H1 (cell line): ENCODE measurements at places on chromosomes 2 and 18. TPM values are rescaled to one million over a fixed set of nuclear protein-coding genes. Genes with fewer than 3 reads are reported as not detected.

- no peak for DNase-seq
Observed at GRCh38 chr18:55494899-55495298, 93.1 kb downstream of the TCF4 start.

DNA sequence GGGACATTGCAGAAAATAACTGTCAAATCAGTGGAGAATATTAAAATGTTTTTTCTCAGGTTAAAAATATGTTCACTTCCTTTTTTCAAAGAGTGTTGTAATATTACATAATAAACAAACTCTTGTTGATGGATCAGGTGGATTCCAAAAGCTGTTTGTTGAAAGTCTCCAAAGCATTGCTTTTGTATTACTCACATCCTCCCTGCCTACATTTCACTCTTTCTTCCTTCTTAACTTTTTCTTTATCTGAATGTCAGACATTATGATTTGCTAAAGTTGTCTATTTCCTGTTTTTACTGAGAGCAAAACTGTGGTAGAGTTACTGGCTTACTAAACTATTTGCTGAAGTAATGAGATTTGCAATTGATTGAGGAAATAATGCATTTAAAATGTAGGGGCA, 92.1 kb downstream of the CDH19 start:
- DNase-seq: no peak

GRCh38 chr2:11482473-11483035, 16.6 kb upstream of the E2F6 start:
- no peak for DNase-seq

GRCh38 chr18:45254709-45255082, 360.6 kb upstream of the SLC14A2 start:
- DNase-seq: no peak

- DNase-seq: no peak
Observed at GRCh38 chr18:48974304-48975119, 23.7 kb upstream of the SMAD7 start.

- DNase-seq: no peak
Observed at GRCh38 chr2:134758633-134759032, 39.8 kb upstream of the TMEM163 start.

- no peak for DNase-seq
Observed at GRCh38 chr2:108944601-108945331, 44.3 kb downstream of the EDAR start.

- no peak for DNase-seq
Observed at GRCh38 chr18:2917259-2918047, 70.6 kb downstream of the EMILIN2 start.

DNA sequence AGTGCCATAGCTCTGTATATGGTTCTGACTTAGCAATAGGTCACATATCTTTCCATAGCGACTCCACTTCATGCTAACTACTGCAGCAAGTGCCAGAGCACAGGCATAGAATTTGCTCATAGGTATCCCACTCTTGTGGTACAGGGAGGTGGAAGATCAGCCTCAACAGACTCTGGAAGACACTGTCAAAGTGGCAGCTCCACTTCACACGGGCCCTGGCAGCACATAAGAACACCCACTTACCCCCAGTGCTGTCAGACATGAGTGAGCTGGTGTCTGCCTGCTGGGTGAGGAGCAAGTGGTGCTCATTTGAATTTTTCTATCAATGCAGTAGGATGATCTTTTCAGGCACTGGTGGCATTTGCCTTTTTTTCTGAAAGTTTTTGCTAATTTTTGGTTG, 48.6 kb downstream of the BCL2L11 start:
- no peak for DNase-seq

DNA sequence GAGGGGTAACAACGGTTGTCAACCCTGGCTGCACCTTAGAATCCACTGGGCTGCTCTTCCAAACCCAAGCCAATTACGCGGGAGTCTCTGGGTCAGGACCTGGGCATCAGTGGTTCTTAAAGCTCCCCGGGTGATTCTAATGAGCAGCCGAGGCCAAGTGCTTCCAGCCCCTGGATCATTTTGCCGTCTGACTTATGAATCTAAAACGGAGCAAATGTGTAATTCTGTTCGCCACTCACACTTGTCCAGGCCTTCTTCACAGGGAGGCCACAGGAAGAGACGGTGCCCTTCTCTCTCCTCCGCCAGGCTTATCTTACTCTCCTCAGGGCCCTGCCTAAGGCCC, 78.5 kb downstream of the MCFD2 start:
- no peak for DNase-seq

GRCh38 chr2:285531-285930, 2.4 kb downstream of the ALKAL2 start:
- DNase-seq: no peak

DNA sequence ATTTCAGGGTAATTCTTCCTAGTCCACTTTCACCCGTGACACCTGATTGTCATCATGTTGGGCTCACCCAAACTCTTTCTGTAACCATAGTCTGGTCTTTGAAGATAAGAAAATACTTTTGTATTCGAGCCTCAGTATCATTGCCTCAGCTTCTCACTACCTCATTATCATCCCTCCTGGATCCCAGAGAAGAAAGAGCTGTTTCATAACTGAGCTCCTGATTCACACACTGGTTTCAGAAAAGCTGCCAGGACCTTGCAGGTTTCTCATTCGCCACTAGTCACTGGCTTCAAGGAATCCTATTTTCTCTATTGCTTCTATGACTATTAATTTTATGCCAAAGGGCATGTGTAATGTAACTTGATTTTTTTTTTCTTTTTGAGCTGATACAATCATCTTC, 2.9 kb upstream of the CRIM1 start:
- no peak for DNase-seq

DNA sequence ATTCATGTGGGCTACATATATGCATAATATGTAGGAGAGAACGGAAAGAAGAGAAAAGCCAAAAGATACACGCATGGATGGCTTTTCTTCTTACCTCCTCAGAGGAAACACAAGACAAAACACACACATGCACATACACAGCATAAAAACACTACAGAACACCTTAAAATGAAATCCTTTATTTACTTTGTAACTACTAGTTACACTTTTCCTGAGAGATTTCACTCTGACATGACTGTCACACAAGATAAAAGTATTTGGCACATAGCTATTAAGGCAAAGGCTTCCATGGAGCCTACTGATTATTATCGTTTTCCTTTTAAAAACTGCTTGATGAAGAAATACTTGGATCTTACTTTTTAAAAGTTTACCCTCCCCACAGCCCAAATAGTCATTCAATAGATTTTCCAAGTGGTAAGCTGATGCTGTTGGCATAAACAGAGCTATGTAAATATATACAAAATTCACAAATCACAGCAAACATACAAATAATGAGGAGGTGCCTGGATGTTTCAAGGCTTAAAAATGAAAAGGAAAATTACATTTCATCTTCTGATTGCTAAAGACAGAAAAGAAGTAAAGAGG, 8.6 kb downstream of the ZEB2 start:
- DNase-seq: no peak

DNA sequence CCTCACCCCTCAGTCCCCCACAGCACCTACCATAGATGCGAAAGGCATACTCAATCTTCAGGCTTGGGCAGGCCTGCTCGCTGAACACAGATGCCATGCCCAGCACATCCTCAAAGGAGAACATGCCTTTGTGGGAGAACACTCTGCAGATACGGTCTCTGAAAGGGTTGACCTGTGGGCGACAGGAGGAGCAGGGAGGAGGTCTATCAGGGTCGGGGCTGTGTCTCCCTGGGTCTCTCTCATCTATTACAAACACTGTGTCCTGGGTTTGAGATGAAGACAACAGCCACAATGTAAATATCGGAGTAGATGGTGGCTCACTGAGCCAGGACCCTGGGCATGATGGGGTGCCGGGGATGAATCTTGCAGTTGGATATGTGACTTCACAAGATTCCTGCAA, 46.0 kb downstream of the CIB4 start:
- no peak for DNase-seq

- no peak for DNase-seq
Observed at GRCh38 chr2:44061876-44062275, 66.1 kb upstream of the LRPPRC start.

- no peak for DNase-seq
Observed at GRCh38 chr2:145169285-145169684, 649.4 kb upstream of the ZEB2 start.

DNA sequence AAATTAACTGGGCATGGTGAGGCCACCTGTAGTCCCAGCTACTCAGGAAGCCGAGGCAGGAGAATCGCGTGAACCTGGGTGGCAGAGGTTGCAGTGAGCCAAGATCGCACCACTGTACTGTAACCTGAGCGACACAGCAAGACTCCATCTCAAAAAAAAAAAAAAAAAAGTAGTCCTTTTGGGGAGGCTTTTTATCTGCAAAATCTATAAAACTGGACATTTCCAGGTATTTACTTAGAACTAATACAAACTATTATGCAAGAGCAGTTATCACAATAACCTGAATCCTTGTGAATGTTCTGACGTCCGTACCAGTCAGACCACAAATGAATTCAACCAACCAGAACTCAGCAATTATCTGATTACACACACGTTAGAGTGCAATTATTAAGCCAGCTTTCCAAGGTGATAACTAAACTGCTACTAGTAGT, 8.8 kb upstream of the RAPH1 start:
- DNase-seq: no peak

- DNase-seq: no peak
Observed at GRCh38 chr2:100895402-100895801, 75.5 kb downstream of the NPAS2 start.

DNA sequence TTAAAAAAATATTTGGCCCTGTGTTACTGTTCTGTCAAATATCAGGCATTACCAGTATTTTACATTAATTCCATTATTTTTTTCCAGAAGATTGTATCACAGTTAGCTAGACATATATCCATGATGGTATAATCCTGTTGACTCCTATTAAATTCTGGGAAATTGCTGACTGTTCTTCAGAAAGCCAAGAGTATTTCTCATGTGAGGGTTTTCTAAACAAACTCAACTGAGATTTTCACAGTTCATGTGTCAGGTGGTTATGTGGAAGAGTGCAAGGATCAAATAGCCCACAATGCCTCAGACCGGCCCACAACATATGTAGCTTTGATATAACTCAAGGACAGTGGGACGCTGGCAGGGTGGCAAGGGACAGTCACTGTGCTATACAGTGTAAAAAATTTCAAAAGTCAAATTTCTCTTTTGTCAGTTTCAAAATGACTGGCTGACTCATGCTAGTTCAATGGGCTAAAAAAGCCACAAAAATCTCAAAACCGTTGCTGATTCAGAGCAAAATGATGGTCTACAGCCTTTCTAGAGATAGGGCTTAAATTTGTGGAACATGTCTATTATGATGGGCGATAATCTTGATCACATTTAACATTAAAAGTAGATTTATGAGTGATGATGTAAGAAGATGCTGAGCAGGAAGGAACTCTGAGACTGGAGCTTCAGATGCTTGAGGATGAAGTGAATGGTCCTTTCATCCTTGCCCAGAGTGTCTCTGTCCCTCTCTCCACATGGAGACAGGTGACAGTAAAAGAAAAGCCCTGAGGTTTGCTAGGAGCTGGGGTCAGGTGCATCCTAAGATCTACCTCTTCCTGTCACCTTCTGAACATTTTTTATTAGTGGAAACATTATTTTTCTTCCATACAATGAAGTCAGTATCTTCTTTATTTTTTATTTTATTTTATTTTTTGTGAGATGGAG, 175.8 kb upstream of the PIEZO2 start:
- no peak for DNase-seq

- no peak for DNase-seq
Observed at GRCh38 chr2:219035942-219036341, 5.4 kb downstream of the CFAP65 start.

GRCh38 chr18:68759308-68759707, 38.6 kb upstream of the CCDC102B start:
- DNase-seq: no peak

DNA sequence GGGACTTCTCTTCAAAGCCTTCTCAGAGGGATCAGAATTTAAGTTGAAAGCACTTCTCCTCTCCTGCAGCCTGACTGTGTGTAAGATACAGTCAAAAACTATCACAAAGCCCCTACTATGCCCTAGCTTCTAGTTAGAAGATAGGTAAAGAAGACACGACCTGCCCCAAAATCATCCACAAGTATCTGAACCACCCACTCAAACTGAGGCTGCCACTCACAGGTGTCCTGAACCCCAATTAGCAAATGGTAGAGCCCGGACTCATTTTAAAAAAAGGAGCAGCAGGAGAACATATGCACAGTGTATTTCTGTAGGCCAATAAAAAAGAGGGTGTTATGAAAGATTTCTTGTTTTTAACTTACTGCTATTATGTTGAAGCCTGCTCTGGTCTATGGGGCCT, 74.4 kb downstream of the ANKRD44 start:
- DNase-seq: no peak

DNA sequence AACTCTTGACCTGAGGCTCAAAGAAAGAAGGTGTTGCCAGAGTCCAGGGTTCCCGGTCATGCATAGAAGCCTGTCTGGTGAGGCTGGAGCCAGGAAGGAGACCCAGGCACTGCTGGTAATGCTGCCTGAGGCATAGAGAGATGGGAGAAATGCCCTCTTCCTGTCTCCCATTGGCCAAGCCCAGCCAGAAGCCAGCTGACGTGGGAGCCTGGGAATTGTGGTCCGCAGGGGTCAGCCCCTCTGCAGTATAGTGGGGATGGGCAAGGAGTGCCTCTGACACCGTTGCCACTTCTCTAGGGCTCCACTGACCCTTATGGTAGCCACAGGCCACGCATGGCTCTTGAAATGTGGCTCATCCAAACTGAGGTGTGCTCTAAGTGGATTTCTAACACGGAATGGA, 95.7 kb downstream of the CTIF start:
- no peak for DNase-seq

DNA sequence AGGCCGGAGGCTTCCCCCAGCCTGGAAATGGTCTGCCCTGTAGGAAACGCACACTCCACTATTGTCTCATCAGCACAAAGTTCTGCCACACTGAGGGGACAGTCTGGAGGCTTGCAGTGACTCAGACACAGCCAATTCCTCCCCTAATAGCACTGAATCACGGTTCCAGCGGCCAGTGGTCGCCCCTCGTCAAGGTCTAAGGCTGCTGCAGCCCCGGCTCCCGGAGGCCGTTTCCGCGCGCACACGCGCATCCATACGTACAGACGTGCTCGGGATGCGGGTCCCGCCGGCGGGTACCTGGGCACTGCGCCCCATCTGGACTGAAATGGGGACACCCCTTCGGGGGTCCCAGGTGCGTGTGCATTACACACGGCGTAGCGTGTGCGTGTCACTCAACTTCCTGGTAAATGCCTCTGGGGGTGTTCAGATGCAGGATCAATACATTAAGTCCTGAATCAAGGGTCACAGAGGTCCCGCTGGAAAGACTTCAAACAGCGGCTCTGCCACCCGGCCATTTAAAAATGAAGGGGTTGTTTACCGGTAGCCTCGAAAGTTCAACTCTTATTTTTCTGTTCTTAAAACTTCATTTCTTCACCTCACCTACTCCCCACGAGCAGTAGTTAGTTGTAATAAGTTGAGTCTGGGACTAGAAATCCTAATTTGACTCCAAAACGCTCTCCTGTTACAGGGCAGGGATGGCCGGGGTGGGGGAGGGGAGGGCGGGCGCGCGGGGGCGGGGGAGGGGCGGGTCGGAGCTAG, 572 bp upstream of the ZNF516 start:
- peak; percentile 81 for DNase-seq

GRCh38 chr2:127175751-127176354, 44.2 kb downstream of the CYP27C1 start:
- no peak for DNase-seq

Gene SP140
- 1.3 and 1.7 TPM in 2 replicates for total RNA-seq

Gene CTNNA2
- 9.0 and 10.8 TPM in 2 replicates for total RNA-seq

Gene SETBP1
- 4.6 and 6.5 TPM in 2 replicates for total RNA-seq

Gene SRD5A2
- total RNA-seq: not detected in 2 replicates

Gene NT5DC4
- total RNA-seq: not detected in 2 replicates

Gene SLC16A14
- 1.8 and 2.1 TPM in 2 replicates for total RNA-seq

Gene AQP12B
- not detected in 2 replicates for total RNA-seq

Gene HOXD9
- not detected in 2 replicates for total RNA-seq

Gene CRYGD
- total RNA-seq: 0.98 and 2.9 TPM in 2 replicates
